ENCODE measurements at places on chromosomes 7 and 10. TPM values are rescaled to one million over a fixed set of nuclear protein-coding genes. Genes with fewer than 3 reads are reported as not detected.
A peak's percentile ranks its signal among the peaks of the same experiment; 100 is the strongest.

HKDC1 gene
- total RNA-seq = not detected

DNA sequence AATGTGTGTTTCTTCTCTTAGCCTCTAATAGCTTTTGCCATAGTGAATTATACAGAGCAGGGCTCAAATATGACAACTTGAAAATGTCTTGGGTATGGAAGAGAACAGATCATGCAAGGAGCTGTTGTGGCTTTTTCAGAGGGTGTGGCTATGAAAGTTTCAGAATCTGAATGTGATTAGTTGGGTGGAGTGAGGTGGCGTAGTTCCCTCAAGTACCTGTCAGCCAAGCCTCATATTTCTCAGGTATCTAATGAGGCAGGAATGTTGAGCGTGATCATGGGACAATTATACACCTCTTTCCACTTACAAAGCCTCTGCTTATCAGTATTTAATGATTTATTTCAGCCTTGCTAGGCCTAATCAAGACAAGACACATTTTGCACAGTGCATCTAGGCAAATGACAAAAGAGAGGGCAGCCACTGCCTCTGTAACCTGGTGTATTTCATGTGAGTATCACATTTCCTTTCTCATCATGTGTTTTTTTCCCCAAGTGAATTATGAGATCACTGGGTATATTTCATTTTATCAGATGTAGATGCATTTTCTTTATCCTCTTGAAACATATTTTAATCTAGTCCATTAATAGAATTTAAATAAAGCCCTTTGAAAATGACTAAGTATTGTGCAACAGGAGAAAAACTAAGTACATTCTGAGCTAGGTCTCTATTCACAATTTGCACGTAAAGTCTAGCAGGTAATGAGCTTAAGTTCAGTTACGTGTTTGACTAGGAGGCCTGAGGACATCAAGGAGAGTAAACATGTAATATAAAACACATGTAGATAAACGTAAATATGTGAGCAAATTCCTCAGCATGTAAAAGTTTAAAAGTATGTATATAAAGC, 644.4 kb upstream of the IGFBP3 start:
- no peak for DNase-seq
- no peaks in the 10 kb centered on the region for H3K4me1 ChIP-seq
- H3K27me3 ChIP-seq = no peaks in the 10 kb centered on the region
- no peaks in the 10 kb centered on the region for H3K36me3 ChIP-seq
- H3K4me3 ChIP-seq = no peak overlapping the region
- H3K27ac ChIP-seq = no peak overlapping the region

- no peak overlapping the region for H3K4me3 ChIP-seq
- H3K36me3 ChIP-seq = no peaks in the 10 kb centered on the region
- H3K27me3 ChIP-seq = no peaks in the 10 kb centered on the region
Observed at GRCh38 chr10:21184216-21184615, 287.1 kb upstream of the NEBL start.

DNA sequence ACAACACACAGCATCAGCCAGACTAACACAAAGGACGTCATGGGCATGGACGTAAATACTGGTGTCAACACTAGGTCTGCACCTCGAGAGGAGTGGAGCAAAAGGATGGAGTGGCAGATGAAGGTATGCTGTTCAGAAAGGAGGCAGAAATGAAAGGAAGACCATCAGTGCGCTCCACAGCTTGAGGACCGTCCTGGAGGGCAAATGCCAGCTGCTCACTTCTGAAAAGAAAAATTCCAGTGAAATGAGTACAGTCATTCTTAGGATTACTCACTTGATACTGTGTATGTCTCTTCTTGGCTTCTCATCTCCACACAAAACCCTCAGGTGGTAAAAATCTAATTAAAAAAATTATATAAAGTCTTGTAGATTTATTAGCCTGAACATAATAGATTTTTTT, 44.8 kb downstream of the EGFR start:
- 0 out of 2 replicates have a peak, but pooled peaks cover 2% of the 10 kb centered on the region for H3K27me3 ChIP-seq
- H3K27ac ChIP-seq = no peak overlapping the region
- DNase-seq = no peak
- no peaks in the 10 kb centered on the region for H3K36me3 ChIP-seq
- peaks cover 27% of the 10 kb centered on the region for H3K4me1 ChIP-seq
- H3K4me3 ChIP-seq = no peak overlapping the region

GRCh38 chr10:18421726-18422293, 229.6 kb downstream of the NSUN6 start:
- peaks cover 5% of the 10 kb centered on the region for H3K4me1 ChIP-seq
- H3K4me3 ChIP-seq = no peak overlapping the region

DNA sequence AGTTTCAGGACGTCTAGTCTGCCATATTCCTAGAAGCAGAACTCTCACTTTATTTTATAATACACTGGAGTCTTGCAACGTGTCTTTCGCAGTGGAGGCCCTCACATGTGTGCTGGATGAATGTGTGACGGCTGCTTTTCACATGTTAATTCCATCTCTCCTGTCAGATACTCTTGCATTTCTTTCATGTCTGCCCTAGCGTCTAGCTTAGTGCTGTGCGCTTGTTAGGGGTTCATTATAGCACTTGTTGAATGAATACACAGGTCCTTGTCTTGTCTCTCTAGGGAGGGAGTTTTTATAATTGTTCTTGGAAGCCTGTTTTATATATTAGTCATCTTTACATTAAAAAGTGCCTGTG, 94.4 kb downstream of the MAP3K8 start:
- no peaks in the 10 kb centered on the region for H3K27me3 ChIP-seq
- H3K4me3 ChIP-seq = no peak overlapping the region
- H3K4me1 ChIP-seq = peaks cover 62% of the 10 kb centered on the region
- no peaks in the 10 kb centered on the region for H3K36me3 ChIP-seq

DNA sequence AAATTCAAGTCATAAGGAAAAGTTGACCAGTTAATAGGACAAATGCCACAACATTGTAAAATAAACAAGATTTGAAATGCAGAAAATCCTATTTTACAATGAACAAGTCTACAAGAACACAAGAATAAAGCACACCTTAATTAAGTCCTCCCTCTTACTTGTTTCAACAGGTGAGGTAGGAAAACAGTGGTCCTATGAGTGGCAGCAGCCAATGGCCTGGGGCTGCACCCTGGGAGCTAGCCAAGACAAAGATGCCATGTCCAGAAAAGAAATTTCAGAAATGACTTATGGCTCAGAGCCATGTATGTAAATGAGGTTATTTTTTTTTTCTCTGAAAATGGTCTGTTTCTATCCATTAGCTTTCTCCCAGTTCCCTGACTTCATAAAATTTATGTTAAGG, 14.3 kb downstream of the KLLN start:
- H3K4me3 ChIP-seq = no peak overlapping the region
- no peak for DNase-seq
- no peaks in the 10 kb centered on the region for H3K27me3 ChIP-seq
- no peaks in the 10 kb centered on the region for H3K36me3 ChIP-seq
- peaks cover 9% of the 10 kb centered on the region for H3K4me1 ChIP-seq

OR2A7 gene
- total RNA-seq = not detected

LBX1 gene
- not detected for total RNA-seq

- no peak overlapping the region for H3K4me3 ChIP-seq
- no peaks in the 10 kb centered on the region for H3K4me1 ChIP-seq
- no peaks in the 10 kb centered on the region for H3K36me3 ChIP-seq
- no peak for DNase-seq
- H3K27ac ChIP-seq = no peak overlapping the region
- H3K27me3 ChIP-seq = no peaks in the 10 kb centered on the region
Observed at GRCh38 chr10:5143137-5143536, 41.8 kb downstream of the AKR1C8 start.

- no peaks in the 10 kb centered on the region for H3K27me3 ChIP-seq
- peaks cover 9% of the 10 kb centered on the region for H3K4me1 ChIP-seq
- no peak for DNase-seq
- H3K4me3 ChIP-seq = no peak overlapping the region
- H3K27ac ChIP-seq = no peak overlapping the region
Observed at GRCh38 chr7:139908792-139909191, 79.7 kb downstream of the TBXAS1 start.

SH2D4B gene
- not detected for total RNA-seq

DNA sequence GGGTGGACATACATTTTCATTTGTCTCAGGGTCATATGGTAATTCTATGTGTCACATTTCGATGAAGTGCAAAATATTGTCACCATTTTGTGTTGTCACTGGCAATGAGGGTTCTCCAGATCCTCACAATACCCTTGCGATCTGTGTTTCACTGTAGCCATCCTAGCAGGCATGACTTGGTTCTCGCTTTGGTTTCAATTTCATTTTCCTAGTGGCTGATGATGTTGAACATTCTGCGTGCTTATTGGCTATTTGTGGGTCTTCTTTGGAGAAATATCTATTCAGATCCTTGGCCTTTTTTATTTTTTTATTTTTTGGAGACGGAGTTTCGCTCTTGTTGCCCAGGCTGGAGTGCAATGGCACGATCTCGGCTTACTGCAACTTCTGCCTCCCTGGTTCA, 24.8 kb upstream of the MNX1 start:
- H3K36me3 ChIP-seq = no peaks in the 10 kb centered on the region
- no peaks in the 10 kb centered on the region for H3K27me3 ChIP-seq
- H3K4me3 ChIP-seq = no peak overlapping the region
- H3K4me1 ChIP-seq = no peaks in the 10 kb centered on the region
- no peak overlapping the region for H3K27ac ChIP-seq
- DNase-seq = no peak

DNA sequence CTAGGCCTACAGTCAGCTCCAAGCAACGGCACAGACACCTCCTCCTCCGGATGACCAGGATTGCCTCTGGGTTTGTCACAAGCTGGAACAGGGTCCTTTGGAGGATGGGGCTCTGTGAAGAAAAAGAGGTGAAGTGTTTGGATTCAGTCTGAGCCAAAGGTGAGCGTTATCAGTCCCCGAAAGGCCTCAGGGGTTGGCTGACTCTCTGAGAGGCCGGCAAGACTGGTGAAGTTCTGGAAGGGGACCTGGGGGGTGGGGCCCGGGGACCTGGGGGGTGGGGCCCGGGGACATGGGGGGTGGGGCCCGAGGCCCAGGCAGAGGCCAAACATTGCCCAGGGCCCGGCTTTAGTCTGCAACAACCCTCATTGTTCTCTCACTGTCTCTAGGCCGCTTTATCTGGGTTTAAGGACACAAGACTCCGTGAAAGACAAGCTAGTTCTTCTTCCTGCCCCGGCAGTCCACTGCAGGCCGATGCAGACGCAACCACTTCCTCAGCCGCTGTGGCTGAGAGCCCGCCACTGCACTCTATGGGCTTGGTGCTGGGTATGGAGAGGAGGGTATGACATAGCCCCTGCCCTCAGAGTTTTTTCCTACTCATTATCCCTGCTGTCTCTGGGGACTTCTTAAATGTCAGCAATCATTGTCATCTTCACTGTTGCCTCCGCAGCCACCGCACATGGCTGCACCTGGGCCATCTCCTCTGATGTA, 27.4 kb upstream of the PSAP start:
- H3K27ac ChIP-seq = peak overlapping the region; percentile 61
- DNase-seq = peak; percentile 87
- no peaks in the 10 kb centered on the region for H3K27me3 ChIP-seq
- H3K4me1 ChIP-seq = peaks cover 47% of the 10 kb centered on the region
- H3K36me3 ChIP-seq = no peaks in the 10 kb centered on the region

GRCh38 chr10:72295330-72295910, 21.7 kb downstream of the DDIT4 start:
- DNase-seq = no peak
- H3K27ac ChIP-seq = no peak overlapping the region
- peaks cover 29% of the 10 kb centered on the region for H3K4me1 ChIP-seq

GRCh38 chr10:71112138-71112785, 100.1 kb upstream of the UNC5B start:
- H3K27ac ChIP-seq = no peak overlapping the region
- no peak for DNase-seq
- no peaks in the 10 kb centered on the region for H3K27me3 ChIP-seq
- no peaks in the 10 kb centered on the region for H3K4me1 ChIP-seq
- no peaks in the 10 kb centered on the region for H3K36me3 ChIP-seq
- no peak overlapping the region for H3K4me3 ChIP-seq

- no peak overlapping the region for H3K4me3 ChIP-seq
- no peaks in the 10 kb centered on the region for H3K27me3 ChIP-seq
- no peak for DNase-seq
- no peaks in the 10 kb centered on the region for H3K4me1 ChIP-seq
- H3K27ac ChIP-seq = no peak overlapping the region
Observed at GRCh38 chr7:132755538-132756483, 179.5 kb upstream of the PLXNA4 start.

GRCh38 chr7:37394158-37394557, 54.5 kb downstream of the ELMO1 start:
- no peak overlapping the region for H3K4me3 ChIP-seq
- H3K36me3 ChIP-seq = no peaks in the 10 kb centered on the region
- H3K27me3 ChIP-seq = no peaks in the 10 kb centered on the region
- H3K27ac ChIP-seq = no peak overlapping the region
- DNase-seq = no peak
- H3K4me1 ChIP-seq = peaks cover 5% of the 10 kb centered on the region

GRCh38 chr10:118957443-118957825, 72.1 kb upstream of the NANOS1 start:
- no peaks in the 10 kb centered on the region for H3K27me3 ChIP-seq
- DNase-seq = no peak
- H3K36me3 ChIP-seq = no peaks in the 10 kb centered on the region
- no peak overlapping the region for H3K4me3 ChIP-seq
- H3K4me1 ChIP-seq = peaks cover 10% of the 10 kb centered on the region

DNA sequence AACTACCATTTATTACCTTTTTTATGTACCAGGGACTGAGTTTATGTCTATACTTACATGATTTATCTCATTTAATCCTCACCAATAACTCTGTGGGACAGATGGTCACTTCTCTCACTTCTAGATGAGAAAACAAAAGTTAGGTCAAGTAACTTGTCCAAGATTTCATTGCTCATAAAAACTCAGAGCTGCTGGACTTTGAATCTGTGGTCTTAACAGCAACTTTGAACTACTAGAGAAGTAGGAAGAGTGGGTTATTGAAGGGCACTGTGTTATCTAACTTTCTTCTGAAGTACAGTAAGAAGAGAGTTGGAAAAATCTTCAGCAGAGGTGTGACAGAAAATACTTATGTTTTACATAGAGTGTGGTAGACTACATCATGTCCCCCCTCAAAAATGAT, 214.2 kb upstream of the BMPER start:
- no peaks in the 10 kb centered on the region for H3K27me3 ChIP-seq
- no peaks in the 10 kb centered on the region for H3K36me3 ChIP-seq
- H3K4me3 ChIP-seq = no peak overlapping the region
- H3K4me1 ChIP-seq = no peaks in the 10 kb centered on the region
- H3K27ac ChIP-seq = no peak overlapping the region

HTRA1 gene
- not detected for total RNA-seq

SLC26A4 gene
- total RNA-seq = 0.19 TPM

GRCh38 chr10:12707461-12708185, 293.9 kb downstream of the CCDC3 start:
- no peak overlapping the region for H3K4me3 ChIP-seq
- no peaks in the 10 kb centered on the region for H3K36me3 ChIP-seq
- H3K27me3 ChIP-seq = no peaks in the 10 kb centered on the region
- no peaks in the 10 kb centered on the region for H3K4me1 ChIP-seq

DNA sequence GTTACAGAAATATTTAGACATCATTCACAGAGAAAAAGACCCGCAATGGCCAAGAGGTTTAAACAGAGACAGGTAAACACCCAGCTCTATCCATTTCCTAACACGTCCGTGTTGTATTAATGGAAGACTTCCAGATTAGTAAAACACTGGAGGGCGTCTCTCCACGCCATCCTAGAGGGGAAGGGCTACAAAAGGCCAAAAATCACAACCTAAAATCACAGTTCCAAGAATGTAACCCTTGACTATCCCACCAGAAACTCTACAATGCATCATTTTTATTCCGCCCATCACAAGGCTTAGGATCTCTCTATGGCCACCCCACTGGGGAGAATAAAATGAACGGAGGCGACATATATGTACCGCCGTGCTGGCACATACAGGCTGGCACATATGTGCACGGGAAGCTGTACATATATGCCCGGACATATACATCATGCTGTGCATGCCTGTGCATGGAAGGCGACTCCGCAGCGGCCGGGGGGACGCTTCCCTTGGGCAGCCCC, 734 bp downstream of the PCLO start:
- H3K27me3 ChIP-seq = no peaks in the 10 kb centered on the region
- no peak overlapping the region for H3K4me3 ChIP-seq
- no peaks in the 10 kb centered on the region for H3K4me1 ChIP-seq
- no peaks in the 10 kb centered on the region for H3K36me3 ChIP-seq
- H3K27ac ChIP-seq = no peak overlapping the region
- no peak for DNase-seq

ZNF853 gene
- not detected for total RNA-seq

MACROH2A2 gene
- total RNA-seq = not detected
